ENCODE measurements at places on chromosomes 5 and 9.
A peak's percentile ranks its signal among the peaks of the same experiment; 100 is the strongest.

- no peak for DNase-seq
Measured at GRCh38 chr9:70028287-70028686, 15.4 kb upstream of the MAMDC2 start.

- DNase-seq: no peak
Measured at GRCh38 chr5:103498211-103498610, 64.4 kb downstream of the NUDT12 start.

DNA sequence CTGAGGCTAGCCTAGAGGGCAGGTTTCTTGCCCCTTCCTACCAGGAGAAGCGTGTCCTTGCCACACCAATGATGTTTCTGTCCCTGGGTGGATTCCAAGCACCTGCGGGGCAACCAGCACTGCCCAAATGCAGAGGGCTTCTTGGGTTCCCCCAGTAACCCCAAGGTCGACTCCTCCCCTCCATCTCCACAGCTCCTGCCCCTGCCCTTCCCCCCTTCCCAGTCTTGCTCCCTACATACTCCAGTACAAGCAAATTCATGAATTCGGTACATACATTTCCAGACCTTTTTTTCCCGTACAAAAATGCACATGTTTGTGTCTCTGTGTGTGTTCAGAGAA lies 12.8 kb upstream of the JADE2 start:
- no peak for DNase-seq

DNA sequence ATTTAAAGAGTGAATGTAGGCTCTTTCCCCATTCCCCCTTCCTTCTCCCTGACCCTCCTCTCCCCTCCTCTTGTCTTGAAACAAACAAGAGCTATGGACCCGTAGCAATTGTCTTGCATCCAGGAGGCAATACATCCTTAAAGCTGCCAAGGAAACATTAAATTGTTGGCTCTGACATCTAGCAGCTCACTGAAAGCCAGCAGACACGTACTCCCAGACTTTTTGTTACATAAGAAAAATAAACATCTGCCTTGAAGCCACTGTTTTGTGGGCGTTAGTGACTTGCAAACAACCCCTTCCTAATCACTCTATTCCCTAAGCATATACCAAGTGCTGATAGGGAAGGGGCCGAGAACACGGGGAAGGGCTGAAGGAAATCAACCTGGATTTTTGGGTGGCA lies 8.6 kb downstream of the SLC45A2 start:
- no peak for DNase-seq

DNA sequence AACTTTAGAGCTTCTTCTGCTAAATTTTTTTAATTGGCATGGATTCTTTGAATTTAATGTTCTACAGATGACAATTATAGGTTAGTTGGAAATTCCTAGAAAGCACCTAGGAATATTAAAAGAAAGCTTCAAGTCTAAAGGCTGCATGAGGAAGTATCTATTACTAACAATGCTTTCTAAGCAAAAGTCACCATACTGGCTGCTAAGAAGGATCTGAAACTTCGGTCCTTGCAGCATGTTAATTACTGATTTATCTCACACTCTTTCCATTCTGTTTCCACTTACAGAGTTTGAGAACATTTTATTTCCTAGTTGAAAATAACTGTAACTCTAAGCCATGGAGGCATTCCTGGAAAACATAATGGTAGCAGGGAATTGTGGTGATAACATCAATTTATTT lies 8.4 kb downstream of the SEMA6A start:
- no peak for DNase-seq

- DNase-seq: no peak
Measured at GRCh38 chr9:112558476-112558875, 71.8 kb downstream of the KIAA1958 start.

DNA sequence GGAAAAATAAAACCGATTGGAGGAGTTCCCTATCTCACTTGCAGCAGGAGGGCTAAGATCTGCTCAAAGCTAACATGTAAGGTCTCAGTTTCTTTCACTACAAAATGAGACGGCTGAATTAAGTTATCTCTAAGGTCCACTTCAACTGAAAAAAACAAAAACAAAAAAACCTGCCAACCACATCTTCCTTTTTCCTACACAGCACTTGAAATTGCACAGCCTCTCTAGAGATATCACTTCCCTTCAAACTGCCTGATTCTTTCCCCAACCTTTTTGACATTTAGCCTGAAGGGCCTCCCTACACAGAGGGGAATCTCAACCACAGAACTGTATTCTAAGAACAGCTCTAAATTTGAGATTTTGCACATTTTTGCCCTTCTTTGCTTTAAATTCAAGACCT lies 227.9 kb upstream of the TARS1 start:
- no peak for DNase-seq

DNA sequence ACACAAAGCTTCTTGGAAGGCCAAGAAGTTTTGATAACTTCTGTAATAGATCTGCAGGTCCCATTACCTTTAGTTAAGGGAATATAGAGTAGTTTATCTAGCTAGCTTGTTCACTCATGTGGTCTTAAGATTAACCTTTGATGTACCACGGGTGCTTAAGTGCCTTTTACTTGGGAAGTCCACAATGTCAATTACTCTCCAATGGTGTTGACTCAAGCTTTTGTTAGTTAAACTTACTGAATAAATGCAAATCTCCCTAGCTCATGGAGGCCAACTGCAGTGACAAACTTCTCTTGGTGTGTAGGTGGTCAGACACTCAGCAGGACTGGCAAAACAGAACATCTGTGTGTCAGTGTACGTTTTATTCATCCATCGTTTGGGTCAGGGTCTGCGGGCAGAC lies 501.5 kb downstream of the ELAVL2 start:
- DNase-seq: no peak

- DNase-seq: no peak
Measured at GRCh38 chr5:1324719-1325190, 20.1 kb downstream of the CLPTM1L start.

DNA sequence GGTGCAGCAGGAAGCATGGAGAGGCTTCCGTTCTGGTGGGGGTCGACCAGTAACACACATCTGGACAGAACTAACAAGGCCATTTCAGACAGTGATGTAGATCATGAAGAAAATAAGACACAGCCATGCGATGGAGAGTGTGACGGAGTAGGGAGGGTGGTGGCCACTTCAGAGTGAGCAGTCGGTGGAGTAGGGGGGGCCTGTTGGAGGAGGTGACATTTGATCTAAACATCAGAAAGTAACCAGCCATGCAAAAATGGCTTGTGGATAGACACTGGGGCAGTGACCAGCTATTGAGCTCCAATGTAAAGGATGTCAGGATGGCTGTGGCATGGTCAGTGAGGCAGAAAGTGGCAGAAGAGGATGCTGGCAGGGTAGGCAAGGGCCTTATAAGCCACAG lies 65.9 kb downstream of the PPARGC1B start:
- no peak for DNase-seq

GRCh38 chr9:126678989-126679388 lies 65.3 kb downstream of the LMX1B start:
- DNase-seq: peak; percentile 32
